ENCODE measurements at places on chromosomes 5 and 9. TPM values are rescaled to one million over a fixed set of nuclear protein-coding genes. Genes with fewer than 3 reads are reported as not detected.
A peak's percentile ranks its signal among the peaks of the same experiment; 100 is the strongest.

- no peak for DNase-seq
Observed at GRCh38 chr9:88786291-88787079, 204.8 kb upstream of the S1PR3 start.

SEMA6A gene
- 2.2 TPM for total RNA-seq

DNA sequence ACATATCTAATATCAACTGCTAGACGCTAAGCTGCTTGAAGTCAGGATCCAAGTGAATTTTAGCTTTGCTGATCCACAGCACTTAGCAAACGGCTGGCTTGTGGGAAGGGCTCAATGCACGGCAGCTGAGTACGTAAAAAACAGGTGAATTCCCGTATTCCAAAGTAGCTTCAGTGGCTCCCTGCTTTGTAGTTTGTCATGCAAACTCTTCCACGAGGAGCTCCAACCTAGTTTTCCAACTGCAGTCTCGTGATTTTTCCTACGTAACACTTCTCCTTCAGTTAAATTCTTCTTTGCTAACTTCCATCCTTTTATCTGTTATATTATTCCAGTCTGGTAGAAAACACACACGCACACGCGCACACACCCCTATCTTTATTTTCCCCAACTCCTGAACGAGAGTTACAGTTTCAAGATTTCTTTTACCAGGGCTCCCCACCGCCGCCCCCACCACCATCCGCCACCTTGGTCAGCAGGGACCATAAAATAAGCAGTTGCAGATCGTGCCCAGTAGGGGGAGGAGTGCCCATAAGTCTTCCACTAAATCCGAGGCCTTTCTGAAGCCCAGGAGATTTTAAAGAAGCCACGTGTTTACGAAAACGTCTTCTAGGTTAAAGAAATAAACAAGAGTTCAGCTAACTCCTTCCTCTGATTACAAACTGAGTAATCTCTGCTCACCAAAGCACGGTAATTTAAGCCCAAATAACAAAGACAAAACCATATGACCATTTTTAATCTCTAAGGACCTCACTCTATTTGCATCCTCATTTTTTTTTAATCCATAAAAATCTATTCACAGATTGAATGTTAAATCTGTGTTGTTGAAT is 34.8 kb upstream of the TRIO start:
- DNase-seq = peak; percentile 75

- DNase-seq = no peak
Observed at GRCh38 chr9:31005086-31005665, 1379.3 kb upstream of the ACO1 start.

DNA sequence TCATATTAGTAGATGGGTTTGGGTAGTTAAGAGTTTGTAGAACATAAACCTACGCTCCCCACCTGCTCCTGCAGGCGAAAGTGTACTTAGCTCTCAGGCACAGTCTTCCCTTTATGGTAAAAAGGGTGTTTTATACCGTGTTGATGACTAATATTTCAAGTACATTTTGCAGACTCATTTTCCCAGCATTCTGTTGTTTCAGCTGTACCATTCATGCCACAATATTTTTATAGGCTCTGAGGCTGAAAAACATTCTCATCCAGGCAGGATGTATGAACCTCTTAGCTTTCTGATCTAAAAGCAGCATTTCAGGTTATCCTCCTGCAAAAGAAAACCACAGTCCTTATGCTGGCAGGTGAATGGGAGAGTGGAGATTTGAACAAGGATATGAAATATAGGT is 231.4 kb downstream of the NR2F1-AS1 start:
- DNase-seq = peak; percentile 12

LOX gene
- total RNA-seq = 60.5 TPM

GRCh38 chr5:71666321-71666720 is 52.8 kb upstream of the CARTPT start:
- no peak for DNase-seq
